CD4-positive, alpha-beta T cell treated with Interleukin-6 for 4 hours (primary cell): ENCODE measurements at places on chromosomes 6 and 20.

- no peak for DNase-seq
Measured at GRCh38 chr6:154123155-154123956, 84.3 kb downstream of the OPRM1 start.

GRCh38 chr6:40825102-40825501, 213.9 kb downstream of the UNC5CL start:
- no peak for DNase-seq

- no peak for DNase-seq
Measured at GRCh38 chr6:157944983-157945931, 36.4 kb upstream of the SYNJ2 start.

GRCh38 chr6:139020689-139021088, 7.9 kb upstream of the ABRACL start:
- DNase-seq = no peak

GRCh38 chr6:24649691-24650090, 3.7 kb upstream of the KIAA0319 start:
- DNase-seq = no peak

GRCh38 chr20:1478566-1478965, 11.9 kb upstream of the NSFL1C start:
- DNase-seq = no peak

DNA sequence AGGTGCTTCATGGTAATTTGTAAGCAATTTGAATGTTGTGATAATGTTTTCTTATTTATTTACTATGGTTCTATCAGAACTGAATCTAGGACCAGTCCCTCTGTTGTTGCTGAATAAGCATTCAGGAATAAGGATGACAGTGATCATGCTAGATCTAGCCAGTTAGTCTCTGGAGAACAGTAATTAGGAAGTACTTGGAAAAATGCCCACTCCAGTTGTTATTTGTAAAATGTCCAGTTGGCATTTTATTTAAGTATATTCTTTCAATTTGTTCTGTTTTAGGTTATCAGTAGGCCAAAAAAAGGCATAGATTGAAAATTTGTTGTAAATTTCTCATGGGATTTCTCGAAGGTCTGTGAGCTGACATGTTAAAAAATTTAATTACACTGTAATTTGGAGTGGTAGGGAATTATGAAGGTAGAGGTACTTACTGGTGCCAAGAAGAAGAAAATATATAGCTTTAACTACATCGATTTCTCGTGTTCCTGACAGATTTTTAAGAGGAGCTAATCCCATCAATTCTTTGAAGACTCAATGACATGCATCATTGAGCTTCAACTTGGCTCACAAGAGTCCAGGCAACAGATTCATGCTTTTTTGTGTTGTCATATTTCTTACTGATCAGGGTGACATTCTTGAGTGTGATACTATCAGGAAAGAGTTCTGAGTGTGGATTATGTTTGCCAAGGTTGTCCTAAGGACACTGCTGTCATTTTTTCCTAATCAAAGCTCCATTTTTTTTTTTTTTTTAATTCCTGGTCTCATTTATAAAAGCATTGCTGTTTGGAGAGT, 177.3 kb downstream of the CARMIL1 start:
- DNase-seq = no peak

- no peak for DNase-seq
Measured at GRCh38 chr20:60058879-60059278, 100.7 kb downstream of the CDH26 start.

- DNase-seq = peak; percentile 50
Measured at GRCh38 chr6:157227202-157228166, 95.8 kb downstream of the TMEM242 start.

DNA sequence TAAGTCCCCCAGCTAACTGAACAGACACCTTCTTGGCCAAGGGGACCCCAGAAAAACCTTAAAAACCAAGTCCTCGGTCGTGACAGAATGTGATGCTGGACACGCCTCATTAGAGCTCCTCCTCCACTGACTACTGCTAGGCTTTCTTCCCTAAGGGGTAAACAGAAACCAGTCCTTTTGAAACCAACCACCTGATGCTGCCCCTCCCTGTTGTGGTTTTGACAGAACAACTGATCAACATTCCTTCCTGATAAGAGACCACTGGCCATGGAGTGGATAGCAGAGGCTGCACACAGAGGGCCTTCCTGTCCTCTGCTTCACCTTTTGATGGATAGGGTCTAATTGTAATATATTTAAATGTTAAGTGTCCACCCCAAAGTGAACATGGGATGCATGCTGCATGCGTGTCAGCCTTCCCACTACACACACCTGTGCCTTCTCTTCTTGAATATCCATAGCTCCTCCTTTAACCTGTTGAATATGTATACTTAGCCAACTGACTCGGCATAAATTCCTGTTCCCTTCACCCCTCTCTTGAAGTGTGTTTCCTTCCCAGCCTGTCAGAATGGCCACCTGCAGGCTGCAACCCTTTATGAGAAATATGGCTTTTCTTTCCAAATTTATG, 27.9 kb upstream of the SLC2A12 start:
- no peak for DNase-seq

GRCh38 chr20:61347443-61347842, 95.4 kb downstream of the CDH4 start:
- DNase-seq = no peak

DNA sequence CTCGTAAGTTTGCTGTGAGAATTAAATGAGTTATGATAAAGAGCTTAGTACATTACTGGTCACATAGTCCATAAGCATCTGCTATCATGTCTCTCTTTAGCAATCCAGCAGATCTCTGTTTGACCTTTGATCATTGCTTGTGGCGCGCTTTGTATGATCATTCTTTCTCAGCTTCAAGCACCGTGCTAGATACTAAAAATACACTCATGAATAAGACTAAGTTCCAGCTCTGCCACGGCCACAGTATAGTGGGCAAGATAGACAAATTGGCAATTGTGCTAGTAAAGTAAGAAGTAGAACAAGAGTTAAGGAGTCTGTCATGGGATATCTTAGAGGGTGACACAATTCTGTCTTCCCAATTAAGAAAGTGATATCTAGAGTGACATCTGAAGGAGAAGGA, 75.2 kb upstream of the ADGRF1 start:
- DNase-seq = no peak

GRCh38 chr20:37385659-37386504, 39.9 kb downstream of the SRC start:
- no peak for DNase-seq

DNA sequence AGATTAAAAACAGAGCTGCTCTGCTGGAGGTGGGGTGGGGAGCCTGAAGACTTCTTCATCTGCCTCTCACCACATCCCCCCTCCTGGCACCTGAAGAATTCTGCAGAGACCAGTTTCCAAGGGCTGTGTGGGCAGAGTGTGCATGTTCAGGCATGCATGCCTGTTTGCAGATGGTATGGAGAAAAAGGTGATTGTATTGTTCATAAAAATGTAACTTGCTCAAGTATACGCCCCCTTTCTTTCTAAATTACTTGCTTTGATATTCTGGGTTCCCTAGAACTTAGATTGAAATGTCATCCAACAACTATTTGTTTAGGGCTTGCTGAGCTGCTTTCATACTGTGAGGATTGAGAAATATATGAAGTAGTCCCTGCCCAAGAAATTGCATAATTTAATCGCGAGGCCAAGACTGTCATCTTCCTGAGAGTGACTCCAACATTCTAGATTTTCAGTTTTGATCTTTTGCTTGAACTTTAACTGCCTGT, 83.6 kb downstream of the LCA5 start:
- DNase-seq = no peak

GRCh38 chr6:148572676-148573335, 174.0 kb upstream of the UST start:
- no peak for DNase-seq

DNA sequence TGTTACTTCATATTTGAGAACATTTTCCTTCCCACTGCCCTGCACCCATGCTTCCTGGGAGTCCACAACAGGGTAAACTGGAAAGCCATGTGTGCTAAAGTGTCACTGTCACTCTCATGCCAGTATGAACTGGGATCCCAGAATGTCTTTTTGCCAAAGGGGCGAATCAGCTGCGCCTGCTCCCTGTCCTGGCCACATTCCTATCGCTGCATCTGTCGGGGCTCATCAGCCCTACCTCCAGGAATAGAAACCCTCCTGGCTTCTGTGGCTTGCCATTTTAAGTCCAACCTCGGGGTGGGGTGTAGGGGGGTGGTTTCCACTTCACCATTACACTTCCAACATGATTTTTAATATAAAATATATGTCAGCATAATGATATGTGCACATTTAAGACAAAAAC, 933 bp downstream of the KLHL31 start:
- DNase-seq = no peak

- DNase-seq = no peak
Measured at GRCh38 chr6:15615802-15616201, 47.0 kb downstream of the DTNBP1 start.

DNA sequence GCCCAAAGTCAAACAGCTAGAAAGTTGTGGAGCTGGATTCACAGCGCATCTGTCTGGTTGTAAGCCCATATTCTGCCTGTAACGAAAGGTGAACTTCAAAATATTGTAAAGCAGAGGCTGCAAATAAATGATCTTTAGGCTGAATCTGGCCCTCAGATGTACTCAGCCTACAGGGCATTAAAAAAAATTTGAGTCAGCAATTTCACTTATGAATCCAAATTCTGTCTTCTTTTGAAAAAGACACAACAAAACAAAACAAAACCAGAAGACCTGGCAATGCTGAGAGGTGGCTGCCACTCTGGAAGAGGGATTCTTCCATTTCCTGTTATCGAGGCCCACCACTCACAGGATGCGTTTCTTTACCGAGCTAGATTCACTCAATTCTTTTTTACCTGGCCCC, 7.1 kb downstream of the LAMA4 start:
- no peak for DNase-seq

GRCh38 chr20:51667002-51667408, 101.2 kb downstream of the ATP9A start:
- no peak for DNase-seq

GRCh38 chr6:79005024-79005423, 73.0 kb downstream of the PHIP start:
- DNase-seq = no peak

DNA sequence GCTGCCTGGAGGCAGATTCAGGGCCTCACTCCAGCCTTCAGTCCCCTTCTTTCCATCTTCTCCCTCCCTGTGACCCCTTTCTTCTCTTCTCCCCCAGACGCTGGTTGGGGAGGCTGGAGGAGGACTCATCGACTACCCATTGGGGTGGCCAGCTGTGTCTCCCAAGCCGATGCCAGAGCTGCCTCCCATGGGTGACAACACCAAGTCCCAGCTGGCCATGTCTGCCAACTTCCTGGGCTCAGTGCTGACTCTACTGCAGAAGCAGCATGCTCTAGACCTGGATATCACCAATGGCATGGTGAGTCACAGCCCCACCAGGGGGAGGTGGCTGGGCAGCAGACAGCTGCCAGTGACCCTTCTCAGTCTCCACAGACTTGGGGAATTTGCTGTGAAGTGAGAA, 12.9 kb downstream of the BPIFB4 start:
- DNase-seq = no peak

DNA sequence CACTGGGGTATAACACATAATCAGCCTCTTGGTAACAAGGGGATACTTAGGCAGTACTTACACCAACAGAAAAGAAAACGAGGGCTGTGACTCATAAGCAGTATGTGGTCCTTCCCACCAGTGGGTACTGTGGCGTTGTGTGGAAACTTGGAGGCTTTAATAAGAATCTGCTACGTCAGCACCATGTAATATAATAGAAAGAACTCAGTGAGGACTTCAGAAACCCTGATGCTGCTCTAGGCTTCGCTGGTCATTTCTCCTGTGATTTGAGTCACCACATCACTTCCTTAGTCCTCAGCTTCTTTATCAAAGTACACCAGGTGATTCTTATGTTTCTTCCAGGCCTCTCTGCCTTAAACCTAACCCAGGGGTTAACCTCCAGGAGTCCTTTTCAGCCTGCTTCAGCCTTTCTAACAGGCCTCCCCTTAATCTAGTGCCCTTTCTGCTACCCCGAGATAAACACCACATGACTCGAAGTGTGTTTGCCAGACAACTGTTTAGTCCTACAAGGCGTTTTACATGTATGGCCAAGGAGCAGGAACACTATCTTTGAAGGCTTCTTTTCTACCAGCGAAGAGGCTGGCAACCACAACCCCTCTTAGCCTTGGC, 68.5 kb downstream of the FYN start:
- peak; percentile 70 for DNase-seq

DNA sequence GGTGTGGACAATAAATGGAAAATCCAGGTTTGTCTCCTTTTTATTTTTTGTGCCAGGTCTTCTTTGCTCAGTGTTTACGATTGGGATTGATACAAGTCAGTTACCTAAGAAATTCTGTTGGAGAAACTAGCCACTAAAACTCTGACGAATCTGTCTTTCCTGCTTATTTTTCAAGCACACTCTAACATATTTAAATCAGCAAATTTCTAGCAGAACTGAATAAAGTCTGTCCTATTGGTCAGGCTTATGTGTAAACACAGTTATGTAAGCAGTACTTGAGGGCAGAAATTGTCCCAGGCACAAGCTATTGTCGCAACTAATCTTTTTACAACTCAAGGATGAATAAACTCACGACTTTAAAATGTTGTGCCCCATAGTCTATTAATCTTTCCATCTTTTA, 12.1 kb upstream of the EXOC2 start:
- DNase-seq = no peak

DNA sequence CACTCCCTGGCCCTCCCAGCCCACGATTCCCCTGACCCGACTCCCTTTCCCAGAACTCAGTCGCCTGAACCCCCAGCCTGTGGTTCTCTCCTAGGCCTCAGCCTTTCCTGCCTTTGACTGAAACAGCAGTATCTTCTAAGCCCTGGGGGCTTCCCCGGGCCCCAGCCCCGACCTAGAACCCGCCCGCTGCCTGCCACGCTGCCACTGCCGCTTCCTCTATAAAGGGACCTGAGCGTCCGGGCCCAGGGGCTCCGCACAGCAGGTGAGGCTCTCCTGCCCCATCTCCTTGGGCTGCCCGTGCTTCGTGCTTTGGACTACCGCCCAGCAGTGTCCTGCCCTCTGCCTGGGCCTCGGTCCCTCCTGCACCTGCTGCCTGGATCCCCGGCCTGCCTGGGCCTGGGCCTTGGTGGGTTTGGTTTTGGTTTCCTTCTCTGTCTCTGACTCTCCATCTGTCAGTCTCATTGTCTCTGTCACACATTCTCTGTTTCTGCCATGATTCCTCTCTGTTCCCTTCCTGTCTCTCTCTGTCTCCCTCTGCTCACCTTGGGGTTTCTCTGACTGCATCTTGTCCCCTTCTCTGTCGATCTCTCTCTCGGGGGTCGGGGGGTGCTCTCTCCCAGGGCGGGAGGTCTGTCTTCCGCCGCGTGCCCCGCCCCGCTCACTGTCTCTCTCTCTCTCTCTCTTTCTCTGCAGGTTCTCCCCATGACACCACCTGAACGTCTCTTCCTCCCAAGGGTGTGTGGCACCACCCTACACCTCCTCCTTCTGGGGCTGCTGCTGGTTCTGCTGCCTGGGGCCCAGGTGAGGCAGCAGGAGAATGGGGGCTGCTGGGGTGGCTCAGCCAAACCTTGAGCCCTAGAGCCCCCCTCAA, at the start of gene LTA:
TSS of gene LTA (plus strand) at position 249 of the 871 bp plus-strand sequence. CDS start at position 703, 454 bp downstream.
- peak; percentile 74 for DNase-seq

DNA sequence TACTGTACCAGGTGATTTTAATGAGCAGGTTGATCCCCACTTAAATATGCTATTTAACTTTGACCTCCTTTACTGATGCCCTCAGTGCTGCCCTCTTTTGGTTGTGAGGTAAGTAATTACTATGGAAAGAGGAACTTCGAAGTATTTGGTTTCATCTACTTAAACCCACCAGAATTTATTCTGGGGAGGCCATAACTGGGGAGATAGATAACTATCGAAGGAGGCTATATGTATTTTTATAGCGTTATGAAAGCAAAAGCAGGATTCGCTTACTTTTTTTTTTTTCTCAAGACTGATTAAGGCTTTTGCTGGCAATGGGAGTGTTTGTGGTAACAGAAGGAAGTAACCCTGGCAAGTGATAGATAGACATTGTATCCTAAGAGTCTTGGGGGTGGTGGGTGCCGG, 168.9 kb upstream of the CENPW start:
- DNase-seq = peak; percentile 12
